Right renal pelvis (tissue), 4 donors: ENCODE measurements at places on chromosomes 5 and 9.

DNA sequence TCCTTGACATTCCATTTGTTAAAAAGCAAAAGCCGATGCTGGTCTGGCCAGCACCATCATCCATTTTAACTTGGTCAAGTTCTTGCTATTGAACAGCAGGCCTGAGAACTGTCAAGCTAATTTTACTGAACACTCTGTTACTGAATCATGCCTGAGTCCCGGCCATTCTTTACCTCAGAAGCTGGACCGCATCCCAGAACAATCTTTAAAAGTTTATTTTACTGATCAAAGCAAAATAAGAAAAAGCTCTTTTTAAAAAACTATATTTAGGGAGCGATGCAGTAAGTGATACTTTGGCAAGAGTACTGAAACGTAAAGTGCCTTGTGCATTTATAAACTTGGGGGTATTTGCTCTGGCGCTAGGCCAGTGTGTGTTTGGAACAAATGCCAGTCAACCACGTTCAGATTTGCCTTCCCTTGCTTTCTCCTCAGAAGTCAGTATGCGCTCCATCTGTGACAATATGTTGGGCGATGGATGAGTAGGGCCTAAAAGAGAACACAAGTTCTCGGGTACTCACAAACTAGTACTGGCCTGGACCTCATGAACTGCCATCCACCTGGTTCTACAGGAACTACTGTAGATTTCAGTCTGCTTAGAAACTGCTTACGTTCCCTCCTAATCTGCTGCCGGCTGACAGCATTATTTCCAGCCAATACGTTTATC is 161.9 kb downstream of the MAPKAP1 start:
- DNase-seq = no peak

DNA sequence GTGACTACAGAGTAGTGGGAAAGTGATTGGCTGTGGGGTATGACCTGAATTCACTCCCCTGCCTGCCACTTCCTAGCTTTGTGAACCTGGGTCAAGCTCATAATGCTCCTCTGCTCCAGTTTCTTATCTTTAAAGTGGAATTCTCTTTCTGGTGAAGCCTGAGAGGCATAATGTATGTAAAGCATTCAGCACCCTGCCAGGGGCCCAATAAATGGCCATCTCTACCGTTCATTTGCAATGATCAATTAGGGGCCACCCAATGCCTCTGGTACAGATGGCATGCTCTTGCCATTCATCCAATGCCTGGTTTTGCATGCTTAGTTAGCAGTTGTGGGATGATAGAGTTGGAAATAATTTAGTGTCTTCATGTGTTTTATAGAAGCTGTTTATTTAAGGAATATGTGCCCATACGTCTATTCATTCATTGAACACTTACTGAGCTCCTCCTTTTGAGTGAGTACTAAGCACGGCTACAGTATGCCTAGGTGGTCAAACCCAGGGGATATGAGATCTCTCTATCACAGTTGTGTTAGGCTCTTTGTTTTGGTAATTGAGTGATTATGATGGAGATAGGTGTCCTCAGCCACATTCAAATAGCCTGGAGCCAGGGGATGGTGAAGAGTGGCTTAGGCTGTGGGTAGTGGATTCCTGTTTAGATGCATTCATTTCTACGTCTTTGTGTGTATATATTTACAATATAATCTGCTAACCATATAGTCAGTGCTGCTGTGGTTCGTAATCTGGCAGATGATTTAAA is 15.3 kb downstream of the ZNF462 start:
- no peak for DNase-seq

DNA sequence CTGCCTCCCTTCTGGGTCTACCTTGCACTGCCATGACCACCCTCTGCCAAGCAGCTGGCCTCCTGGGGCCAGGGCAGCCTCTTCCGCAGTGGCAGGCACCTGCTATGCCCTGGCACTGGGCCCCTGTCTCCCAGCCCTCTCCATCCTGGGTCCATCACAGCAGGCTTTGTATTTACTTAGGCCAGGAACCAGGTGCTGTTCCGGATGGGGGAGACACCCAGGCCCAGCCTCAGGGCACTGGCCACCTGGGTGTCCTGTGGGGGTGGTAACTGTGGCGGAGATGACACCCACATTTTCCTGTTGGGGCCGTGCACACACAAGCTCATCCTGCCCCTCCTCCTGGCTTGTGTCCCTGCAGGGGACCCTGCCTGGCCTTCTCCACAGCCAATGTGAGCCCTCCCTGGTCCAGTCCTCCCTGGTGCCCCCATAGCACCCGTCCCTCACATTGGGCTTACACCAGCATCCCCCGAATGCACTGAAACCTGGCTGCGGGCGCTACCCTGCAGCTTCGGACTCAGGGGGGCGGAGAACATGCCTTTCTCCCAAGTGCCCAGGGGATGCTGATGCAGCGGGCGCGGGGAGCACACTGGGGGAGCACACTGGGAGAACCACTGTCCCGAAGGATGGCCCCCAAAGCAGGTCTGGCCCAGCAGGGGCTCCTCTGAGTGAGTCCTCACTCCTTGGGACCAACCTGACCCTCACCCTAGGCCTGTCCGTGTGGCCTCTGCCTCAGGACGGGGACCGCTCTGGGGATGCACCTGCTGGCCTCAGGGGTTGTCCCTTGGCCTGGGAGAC is 17.9 kb downstream of the FAM163B start:
- DNase-seq = no peak

DNA sequence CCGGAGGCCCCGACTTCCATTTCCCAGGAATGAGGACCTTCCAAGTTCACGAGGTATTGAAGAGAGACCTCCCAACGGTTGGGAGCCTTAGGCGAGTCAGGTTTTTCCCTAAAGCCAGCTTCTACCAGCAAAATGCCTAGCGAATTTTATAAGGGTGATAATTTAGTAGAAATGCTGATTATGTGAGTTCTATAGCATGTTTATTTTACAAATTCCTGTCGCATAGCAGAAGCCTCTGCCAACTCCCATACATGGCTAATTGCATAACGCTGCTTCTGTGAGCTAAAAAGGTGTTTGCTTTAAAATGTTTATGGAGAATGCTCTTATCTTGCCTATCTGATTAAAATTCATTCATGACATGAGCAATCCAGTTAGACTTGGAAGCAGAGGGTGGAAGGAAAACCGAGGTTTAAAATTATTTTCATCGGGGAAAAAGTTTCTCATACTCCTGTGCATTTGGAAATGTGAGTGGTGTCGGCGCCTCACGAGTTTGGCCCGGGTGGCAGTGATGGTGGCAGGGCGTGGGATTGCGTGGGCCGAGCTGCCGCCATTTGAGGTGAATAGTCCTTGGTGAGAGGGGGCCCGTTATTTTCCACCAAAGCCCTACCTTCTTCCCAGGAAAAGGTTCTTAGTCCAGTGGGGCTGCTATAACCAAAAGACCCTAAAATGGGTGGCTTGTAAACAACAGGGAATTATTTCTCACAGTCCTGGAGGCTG is 104.4 kb upstream of the FCN2 start:
- no peak for DNase-seq

GRCh38 chr5:153147891-153148623 is 342.4 kb upstream of the GRIA1 start:
- no peak for DNase-seq

DNA sequence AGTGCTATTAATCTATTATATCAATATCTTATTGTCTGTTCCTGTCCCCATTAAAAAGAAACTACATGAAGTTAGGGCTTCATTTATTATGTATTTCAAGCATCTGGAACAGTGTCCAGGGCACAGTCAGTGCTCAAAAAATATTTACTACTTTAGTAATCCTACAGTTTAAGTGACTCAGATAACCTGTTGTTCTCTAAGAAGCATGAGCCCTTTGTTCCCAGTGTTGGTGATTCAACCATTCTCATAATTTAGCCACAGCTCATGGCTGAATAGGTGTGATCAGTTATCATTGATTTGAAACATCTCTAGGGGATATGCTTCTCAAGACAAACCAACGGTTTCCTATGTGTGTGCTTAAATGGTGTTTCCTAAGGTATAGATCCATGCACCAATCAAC is 292.7 kb downstream of the TMEM167A start:
- DNase-seq = no peak
